ENCODE measurements at places on chromosomes 13 and 19.
A peak's percentile ranks its signal among the peaks of the same experiment; 100 is the strongest.

GRCh38 chr13:45879666-45880065 lies 28.1 kb upstream of the SIAH3 start:
- H3K36me3 ChIP-seq: no peaks in the 10 kb centered on the region
- peaks cover 5% of the 10 kb centered on the region for H3K4me1 ChIP-seq
- peaks cover 7% of the 10 kb centered on the region for H3K27me3 ChIP-seq
- peak; percentile 65 for DNase-seq
- peak overlapping the region; percentile 56 for H3K27ac ChIP-seq
- H3K4me3 ChIP-seq: no peak overlapping the region

DNA sequence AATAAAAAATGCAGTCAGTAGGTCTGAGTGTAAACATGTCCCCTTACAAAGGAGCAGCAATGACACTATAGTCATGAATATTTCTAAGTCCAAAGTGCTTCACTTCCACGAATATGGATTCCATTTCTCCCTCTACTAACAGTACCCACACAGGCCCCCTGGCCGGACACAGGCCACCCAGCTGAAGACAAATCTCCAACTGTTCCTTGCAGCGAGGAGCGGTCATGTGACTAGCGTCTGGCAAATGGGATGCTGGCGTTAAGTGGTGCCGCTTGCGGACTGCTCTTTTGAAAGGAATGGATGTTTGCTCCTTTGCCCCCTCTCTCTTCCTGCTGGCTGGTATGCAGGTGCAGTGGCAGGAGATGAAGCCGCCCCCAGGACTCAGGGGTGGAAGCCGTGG lies 16.2 kb downstream of the PPP1R12C start:
- peaks cover 67% of the 10 kb centered on the region for H3K36me3 ChIP-seq
- peaks cover 29% of the 10 kb centered on the region for H3K4me1 ChIP-seq
- no peaks in the 10 kb centered on the region for H3K27me3 ChIP-seq
- no peak overlapping the region for H3K4me3 ChIP-seq
- H3K27ac ChIP-seq: peak overlapping the region; percentile 74
- no peak for DNase-seq

GRCh38 chr13:34847766-34848165 lies 94.3 kb upstream of the NBEA start:
- no peak overlapping the region for H3K27ac ChIP-seq
- H3K36me3 ChIP-seq: no peaks in the 10 kb centered on the region

GRCh38 chr13:21911646-21912298 lies 240.9 kb downstream of the FGF9 start:
- no peaks in the 10 kb centered on the region for H3K4me1 ChIP-seq
- H3K27me3 ChIP-seq: peaks cover 11% of the 10 kb centered on the region
- H3K4me3 ChIP-seq: no peak overlapping the region

GRCh38 chr19:57613941-57614743 lies at the start of gene ZNF134:
ZNF134 (plus strand) TSS chr19:57614242; CDS start chr19:57619469, 5,227 bp downstream.
- H3K27me3 ChIP-seq: no peaks in the 10 kb centered on the region
- H3K4me1 ChIP-seq: peaks cover 55% of the 10 kb centered on the region
- H3K4me3 ChIP-seq: peak within 1 kb of the TSS; percentile 95
- H3K36me3 ChIP-seq: peaks cover 44% of the 10 kb centered on the region
- peak; percentile 93 for DNase-seq
- H3K27ac ChIP-seq: peak within 1 kb of the TSS; percentile 84

DNA sequence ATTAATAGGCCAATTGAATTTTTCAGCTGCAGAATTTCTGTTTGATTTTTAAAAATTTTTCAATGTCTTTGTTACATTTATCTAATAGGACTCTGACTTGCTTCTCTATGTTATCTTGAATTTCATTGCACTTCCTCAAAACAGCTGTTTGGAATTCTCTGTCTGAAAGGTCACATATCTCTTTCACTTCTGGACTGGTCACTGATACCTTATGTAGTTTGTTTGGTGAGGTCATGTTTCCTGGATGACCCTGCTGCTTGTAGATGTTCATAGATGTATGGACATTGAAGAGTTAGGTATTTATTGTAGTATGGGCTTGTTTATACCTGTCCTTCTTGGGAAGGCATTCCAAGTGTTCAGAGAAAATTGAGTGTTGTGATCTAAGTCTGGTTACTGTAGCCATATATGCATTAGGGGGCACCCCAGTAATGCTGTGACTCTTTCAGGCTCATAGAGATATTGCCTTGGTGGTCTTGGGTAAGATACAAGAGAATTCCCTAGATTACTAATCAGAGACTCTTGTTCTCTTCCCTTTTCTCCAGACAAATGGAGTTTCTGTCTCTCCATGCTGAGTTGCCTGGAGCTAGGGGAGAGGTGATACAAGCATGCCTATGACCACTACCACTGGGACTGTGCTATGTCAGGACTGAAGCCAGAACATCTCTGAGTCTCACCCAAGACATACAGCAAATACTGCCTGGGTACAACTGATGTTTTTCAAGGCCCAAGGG lies 27.8 kb downstream of the RFC3 start:
- no peak for DNase-seq
- no peaks in the 10 kb centered on the region for H3K4me1 ChIP-seq
- H3K27me3 ChIP-seq: no peaks in the 10 kb centered on the region
- H3K4me3 ChIP-seq: no peak overlapping the region
- no peak overlapping the region for H3K27ac ChIP-seq

- peaks cover 15% of the 10 kb centered on the region for H3K4me1 ChIP-seq
- no peak overlapping the region for H3K27ac ChIP-seq
- H3K4me3 ChIP-seq: no peak overlapping the region
- no peaks in the 10 kb centered on the region for H3K27me3 ChIP-seq
- H3K36me3 ChIP-seq: no peaks in the 10 kb centered on the region
- no peak for DNase-seq
Observed at GRCh38 chr13:44280456-44280855, 93.2 kb upstream of the SERP2 start.

- H3K4me1 ChIP-seq: peaks cover 18% of the 10 kb centered on the region
- no peak overlapping the region for H3K4me3 ChIP-seq
- H3K36me3 ChIP-seq: peaks cover 71% of the 10 kb centered on the region
- H3K27me3 ChIP-seq: no peaks in the 10 kb centered on the region
- no peak overlapping the region for H3K27ac ChIP-seq
- DNase-seq: no peak
Observed at GRCh38 chr19:42226886-42227285, 6.8 kb downstream of the ZNF526 start.

DNA sequence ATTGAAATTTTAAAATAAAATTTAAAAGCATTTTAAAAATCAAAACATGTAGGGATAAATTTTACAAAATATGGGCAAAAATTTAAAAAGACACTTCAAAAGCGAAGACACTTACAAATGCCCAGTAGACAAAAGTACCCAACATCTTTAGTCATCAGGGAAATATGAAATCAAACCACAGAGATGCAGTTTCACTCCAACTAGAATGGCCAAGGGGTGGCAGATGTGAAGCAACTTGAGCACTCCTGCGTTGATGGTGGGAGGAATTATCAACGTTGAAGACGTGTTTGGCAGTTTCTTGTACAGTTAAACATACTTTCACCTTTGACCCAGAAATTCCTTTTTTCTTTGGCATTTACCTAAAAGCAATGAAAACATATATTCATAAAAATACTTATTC lies 518.0 kb upstream of the SGCG start:
- H3K27me3 ChIP-seq: no peaks in the 10 kb centered on the region
- H3K4me3 ChIP-seq: no peak overlapping the region
- no peaks in the 10 kb centered on the region for H3K4me1 ChIP-seq

DNA sequence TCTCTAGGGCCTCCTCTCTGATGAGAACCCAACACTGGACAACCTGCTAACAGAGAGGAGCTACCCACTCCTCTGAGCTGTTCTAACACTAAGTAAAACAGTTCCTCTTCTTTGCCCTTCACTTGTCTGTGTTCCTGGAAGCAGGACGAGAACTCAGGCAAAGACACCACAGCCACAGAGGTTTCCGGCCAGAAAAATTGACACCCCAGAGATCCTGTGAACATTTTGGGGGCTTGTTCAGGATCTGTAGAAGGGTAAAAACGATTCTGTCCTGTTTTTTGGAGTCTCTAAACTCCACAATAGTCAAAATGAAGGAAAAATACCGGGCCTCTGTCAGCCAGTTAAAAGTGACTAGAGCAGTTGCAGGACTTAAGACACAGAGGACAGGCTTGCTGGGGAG lies 165.9 kb downstream of the B3GLCT start:
- no peaks in the 10 kb centered on the region for H3K4me1 ChIP-seq
- no peak for DNase-seq
- no peak overlapping the region for H3K27ac ChIP-seq
- no peak overlapping the region for H3K4me3 ChIP-seq

- peaks cover 52% of the 10 kb centered on the region for H3K36me3 ChIP-seq
- H3K27me3 ChIP-seq: no peaks in the 10 kb centered on the region
- H3K4me3 ChIP-seq: no peak overlapping the region
- peak; percentile 14 for DNase-seq
- H3K4me1 ChIP-seq: peaks cover 40% of the 10 kb centered on the region
Observed at GRCh38 chr13:113835461-113836270, 28.2 kb downstream of the GAS6 start.

GRCh38 chr13:100235311-100235901 lies 146.5 kb downstream of the PCCA start:
- DNase-seq: no peak
- H3K4me1 ChIP-seq: peaks cover 30% of the 10 kb centered on the region
- no peaks in the 10 kb centered on the region for H3K27me3 ChIP-seq

DNA sequence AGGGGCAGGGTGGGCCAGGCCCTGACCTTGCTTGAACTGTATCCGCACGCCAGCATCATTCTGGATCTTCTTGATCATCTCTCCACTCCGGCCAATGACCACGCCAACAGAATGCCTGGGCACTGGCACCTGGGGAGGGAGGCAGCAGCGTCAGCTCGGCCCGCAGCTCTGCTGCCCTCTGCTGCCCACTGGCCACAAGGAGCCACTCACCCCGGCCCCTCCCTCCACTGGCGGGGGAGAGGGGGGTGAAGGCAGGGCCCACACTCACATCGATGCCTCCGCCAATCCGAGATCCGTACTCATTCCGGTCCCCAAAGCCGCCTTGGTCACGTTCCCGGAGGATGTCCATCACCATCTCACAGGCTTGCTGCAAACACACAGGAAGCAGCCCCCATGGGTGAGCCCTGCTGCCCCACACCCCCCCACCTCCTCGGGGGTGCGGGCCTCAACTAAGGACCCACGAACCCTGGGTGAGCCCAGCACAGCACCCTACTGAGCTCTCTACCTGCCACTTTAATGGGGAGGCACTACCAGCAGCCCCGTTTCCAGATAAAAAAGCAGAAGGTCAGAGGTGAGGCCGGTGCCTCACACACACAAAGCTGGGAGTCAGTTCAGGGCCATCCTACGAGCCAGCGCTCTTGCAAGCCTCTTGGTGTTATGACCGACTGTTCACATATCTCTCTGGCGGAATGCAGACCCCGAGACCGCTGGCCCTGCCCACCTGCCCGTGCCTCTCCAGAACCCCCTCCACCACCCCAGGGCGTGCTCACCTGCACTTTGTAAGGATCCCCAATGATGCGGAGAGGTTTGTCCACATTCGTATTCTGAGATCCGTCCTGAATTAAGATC lies 6.7 kb downstream of the KHSRP start:
- no peak overlapping the region for H3K4me3 ChIP-seq
- DNase-seq: no peak
- H3K27ac ChIP-seq: no peak overlapping the region
- H3K27me3 ChIP-seq: no peaks in the 10 kb centered on the region
- H3K4me1 ChIP-seq: peaks cover 33% of the 10 kb centered on the region
- H3K36me3 ChIP-seq: peaks cover 77% of the 10 kb centered on the region

DNA sequence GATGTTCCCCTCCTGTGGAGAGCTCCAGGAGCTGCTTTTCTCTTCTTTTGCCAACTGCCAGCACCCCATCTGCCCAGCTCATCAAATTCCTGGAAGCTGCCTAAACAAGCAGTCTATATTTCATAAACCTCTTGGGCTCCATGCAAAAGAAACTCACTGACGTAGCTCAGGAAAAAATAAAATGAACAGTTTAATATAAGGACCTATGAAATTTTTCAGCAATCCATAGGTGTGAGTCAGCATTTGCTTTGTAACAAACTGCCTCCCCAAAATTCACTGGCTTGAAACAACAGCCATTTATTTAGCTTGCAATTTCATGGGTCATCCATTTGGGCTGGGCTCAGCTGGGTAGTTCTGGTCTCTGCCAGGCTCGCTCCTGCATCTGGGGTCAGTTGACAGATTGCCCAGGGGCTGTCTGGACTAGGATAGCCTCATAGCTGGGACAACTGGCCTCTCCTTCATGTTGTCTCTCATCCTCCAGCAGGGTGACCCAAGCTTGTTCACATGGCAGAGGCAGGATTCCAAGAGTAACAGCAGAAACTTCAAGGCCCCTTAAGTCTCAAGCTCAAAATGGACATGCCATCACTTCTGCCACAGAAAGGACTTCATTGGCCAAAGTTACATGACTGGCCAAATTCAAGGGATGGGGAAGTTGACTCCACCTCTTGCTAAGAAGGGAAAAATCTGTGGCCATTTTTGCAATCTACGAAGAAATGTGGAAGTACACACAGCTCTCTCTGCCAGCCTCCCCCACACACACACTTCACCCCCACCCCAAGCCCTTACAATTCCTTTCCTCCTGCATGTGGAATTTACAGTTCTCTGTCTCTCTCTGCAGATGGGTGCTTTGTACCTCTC lies 7.9 kb upstream of the PVR start:
- H3K27ac ChIP-seq: no peak overlapping the region
- DNase-seq: no peak
- no peak overlapping the region for H3K4me3 ChIP-seq
- peaks cover 44% of the 10 kb centered on the region for H3K4me1 ChIP-seq

DNA sequence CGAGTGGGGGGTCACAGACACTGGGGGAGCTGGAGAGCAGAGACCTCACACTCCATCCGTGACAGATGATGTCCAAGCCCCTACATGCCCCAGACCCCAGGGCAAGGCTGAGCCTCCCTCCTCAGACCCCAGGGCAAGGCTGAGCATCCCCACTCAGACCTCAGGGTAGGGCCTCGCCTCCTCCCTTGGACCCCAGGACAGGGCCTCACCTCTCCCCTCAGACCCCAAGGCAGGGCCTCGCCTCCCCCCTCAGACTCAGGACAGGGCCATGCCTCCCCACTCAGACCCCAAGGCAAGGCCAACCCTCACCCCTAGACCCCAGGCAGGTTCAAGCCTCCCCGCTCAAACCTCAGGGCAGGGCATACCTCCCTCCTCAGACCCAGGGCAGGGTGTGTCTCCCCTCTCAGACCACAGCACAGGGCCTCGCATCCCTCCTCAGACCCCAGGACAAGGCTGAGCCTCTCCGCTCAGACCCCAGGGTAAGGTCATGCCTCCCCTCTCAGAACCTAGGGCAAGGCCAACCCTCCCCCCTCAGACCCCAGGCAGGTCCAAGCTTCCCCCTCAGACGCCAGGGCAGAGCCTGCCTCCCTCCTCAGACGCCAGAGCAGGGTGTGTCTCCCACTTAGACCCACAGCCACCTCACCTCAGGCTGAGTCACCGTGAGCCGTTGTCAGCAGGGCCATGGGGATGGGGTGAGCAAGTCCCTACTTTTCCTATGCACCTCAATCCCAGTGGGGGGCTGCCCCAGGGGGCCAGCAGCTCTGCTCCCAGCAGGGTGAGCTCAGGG lies 1.7 kb upstream of the S1PR4 start:
- no peak overlapping the region for H3K4me3 ChIP-seq
- H3K27me3 ChIP-seq: no peaks in the 10 kb centered on the region
- no peaks in the 10 kb centered on the region for H3K36me3 ChIP-seq
- DNase-seq: no peak
- no peak overlapping the region for H3K27ac ChIP-seq

GRCh38 chr19:54189145-54189734 lies at the start of gene MBOAT7:
MBOAT7 (minus strand) TSS chr19:54189580; CDS start chr19:54188508, 1,072 bp downstream.
- H3K4me1 ChIP-seq: peaks cover 36% of the 10 kb centered on the region
- H3K36me3 ChIP-seq: peaks cover 16% of the 10 kb centered on the region
- H3K27ac ChIP-seq: peak within 1 kb of the TSS; percentile 100
- peak within 1 kb of the TSS; percentile 91 for H3K4me3 ChIP-seq
- DNase-seq: no peak
